ENCODE measurements at places on chromosomes 7 and 10.

- peak; percentile 33 for DNase-seq
Observed at GRCh38 chr10:22148961-22149360, 68.9 kb downstream of the EBLN1 start.

GRCh38 chr10:104090611-104091010, 4.9 kb upstream of the COL17A1 start:
- no peak for DNase-seq

DNA sequence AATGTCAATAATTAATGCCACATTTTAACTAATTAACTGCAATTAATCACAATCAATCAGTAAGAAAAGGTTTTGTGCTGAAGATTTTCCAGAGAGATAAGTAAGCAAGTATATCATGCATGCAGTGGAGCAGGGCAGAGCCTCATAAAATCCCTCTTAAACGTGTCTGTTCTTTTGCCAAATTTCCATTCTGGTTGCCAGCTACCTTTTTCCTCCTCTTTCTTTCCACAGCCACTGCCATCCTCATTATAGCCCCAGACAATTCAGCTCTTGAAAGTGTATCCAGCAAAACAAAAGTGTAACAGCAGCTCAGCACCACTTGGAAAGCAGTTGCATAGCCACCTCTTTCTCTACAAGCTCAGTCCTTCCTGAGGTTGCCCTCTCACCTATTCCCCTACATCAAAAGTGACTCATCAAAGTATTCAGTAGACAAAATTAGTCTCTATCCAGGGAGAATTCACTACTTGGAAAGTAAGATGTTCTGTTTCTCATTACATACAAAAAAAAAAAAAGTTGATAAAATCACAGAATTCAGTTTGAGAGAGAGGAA, 26.9 kb upstream of the EPHB6 start:
- peak; percentile 31 for DNase-seq

- no peak for DNase-seq
Observed at GRCh38 chr7:150842018-150842417, 10.3 kb upstream of the AOC1 start.

GRCh38 chr7:46811529-46811928, 770.4 kb downstream of the TNS3 start:
- peak; percentile 98 for DNase-seq

DNA sequence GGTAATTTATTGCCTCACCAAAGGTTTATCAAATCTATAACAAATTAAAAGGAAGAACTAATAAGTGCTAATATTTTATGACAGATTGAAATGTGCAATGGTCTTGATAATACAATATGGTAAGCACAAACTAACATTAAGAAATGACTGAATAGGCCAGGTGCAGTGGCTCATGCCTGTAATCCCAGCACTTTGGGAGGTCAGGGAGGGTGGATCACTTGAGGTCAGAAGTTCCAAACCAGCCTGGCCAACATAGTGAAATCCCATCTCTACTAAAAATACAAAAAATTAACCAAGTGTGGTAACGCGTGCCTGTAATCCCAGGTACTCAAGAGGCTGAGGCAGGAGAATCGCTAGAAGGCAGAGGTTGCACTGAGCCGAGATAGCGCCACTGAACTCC, 3.5 kb downstream of the MTPAP start:
- DNase-seq, result no peak

DNA sequence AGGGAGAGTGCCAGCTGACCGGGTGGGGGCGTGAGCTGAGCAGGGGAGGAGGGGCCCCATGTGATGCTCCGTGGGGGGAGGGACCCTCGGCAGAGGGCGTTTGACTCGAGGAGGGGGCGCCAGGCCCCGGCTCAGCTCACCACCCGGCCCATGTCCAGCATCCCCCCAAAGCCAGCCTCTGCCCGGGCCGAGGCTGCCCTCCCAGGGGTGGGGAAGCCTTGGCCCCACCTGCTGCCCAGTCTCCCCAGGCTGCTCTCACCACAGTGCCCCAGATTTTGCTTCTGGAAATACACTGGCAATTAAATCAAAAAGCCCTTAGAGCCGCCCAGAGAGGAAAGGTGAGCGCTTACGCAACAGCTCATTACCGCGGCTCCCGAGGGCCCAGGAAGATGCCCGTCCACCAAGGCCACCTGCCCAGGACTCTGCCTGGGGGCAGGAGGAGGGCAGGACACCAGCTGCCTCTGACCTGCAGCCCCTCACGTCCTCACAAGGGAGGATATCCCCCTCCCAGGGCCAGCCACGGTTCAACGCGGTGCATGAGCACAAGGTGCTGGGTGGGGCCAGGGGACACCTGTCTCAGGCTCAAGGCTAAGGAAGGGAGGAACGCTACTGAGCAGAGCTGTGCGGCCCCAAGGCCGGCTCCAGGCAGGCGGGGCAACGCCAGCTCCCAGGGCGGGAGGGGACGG, 70.0 kb upstream of the INPP5A start:
- no peak for DNase-seq

GRCh38 chr7:102279537-102280400, 6.9 kb upstream of the SH2B2 start:
- peak; percentile 51 for DNase-seq

DNA sequence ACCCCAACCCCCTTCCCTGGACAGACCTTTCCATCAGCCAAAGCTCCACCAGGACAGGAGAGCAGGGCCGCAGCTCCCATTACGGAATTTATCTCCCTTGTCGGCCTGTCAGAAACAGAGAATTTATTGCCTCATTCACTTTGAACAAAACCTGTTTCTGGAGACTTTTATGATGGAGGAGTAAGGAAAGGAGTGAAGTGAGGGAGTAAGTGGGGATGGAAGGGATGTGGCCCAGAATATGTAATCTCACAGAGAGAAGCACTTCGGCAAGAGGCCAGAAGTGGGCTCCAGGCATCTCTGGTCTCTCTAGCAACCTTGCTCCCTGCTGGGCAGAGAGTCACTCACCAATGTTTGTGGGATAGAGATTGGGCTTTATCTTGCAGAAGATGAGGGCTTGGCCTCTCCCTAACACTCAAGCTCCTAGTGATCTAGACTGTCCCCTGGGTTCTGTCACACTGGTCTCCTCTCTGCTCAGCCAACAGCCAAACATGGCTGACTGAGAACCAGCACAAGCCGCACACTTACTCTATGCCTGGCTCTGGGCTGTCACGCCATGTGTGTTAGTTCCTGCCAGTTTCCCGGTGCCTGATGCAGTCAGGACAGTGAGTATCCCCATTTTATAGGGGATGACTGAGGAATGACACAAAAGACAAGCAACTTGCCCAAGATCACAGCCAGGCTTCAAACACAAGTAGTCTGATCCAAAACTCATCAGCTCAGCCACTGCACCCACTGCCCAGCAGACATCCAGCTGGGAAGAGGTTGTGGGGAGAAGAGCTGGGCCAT, 149.4 kb upstream of the ZMIZ1 start:
- DNase-seq, result no peak

GRCh38 chr10:88194041-88194887, 330.8 kb downstream of the PTEN start:
- DNase-seq, result peak; percentile 31

GRCh38 chr7:40833888-40834234, 699.1 kb downstream of the SUGCT start:
- peak; percentile 44 for DNase-seq

- DNase-seq, result no peak
Observed at GRCh38 chr7:67402280-67402679, 405.6 kb downstream of the TYW1 start.

GRCh38 chr7:152527610-152528032, 91.8 kb upstream of the KMT2C start:
- peak; percentile 70 for DNase-seq

DNA sequence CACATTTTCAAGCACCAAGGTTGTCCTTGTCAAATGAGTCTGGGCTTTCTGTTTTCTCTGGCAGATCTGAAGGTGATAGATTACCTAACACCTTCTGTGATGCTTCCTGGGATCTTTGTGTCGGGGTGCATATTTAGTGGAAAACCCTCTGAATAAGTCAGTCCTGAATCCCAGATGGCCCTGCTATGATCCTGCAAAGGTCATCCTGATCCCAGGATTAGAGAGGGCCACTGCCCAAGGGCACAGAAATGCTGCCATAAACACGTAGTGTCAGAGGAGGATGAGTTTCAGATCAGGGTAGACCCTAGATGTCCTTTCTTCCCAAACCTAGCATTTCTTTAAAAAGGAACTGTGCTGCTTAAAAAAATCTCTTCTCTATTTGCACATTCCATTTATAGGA, 19.0 kb downstream of the AGR2 start:
- no peak for DNase-seq

- DNase-seq, result no peak
Observed at GRCh38 chr7:155995183-155995612, 182.9 kb upstream of the SHH start.

DNA sequence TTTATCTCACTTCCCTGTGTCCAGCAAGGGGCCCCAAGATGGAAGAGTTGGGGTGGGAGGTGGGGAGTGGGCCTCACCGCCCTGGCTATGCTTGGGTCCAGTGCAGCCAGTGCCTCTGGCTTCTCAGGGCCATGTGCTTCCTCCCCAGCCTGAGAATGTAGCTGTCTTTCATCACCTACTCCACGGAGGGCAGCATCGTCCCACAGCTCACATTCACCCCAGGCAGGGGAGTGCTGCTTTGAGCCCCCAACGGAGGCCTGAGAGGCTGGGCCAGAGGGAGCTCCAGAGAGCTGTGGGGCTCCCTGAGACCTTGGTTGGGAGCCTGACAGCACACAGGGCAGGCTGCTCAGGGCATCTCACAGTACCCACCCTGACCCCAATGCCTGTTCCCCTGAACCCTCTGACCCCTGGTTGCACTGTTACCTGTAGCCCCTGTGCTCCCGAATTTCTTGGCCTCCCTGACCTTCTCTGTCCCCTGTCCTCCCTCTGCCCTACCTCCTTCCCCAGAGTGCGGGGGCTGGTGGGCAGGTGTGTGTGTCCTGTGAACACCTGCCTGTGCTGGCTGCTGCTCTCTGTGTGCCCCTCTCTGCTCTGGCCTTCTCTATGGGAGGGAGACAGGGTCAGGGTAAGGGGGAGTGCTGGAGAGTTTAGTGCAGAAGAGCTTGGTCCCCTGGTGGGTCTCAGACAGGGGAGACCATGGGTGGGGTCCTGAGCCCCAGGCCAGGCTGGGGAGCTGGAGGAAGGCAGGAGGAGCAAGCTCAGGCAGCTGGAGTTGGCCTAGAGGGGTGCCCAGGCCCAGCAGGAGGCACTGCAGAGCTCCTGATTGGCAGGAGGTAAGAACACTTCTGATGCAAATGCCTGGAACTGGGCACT, 19.6 kb upstream of the ZNF488 start:
- DNase-seq, result peak; percentile 18

- DNase-seq, result no peak
Observed at GRCh38 chr7:162632-163297, 29.6 kb upstream of the FAM20C start.

GRCh38 chr10:129626796-129627435, 159.9 kb downstream of the MGMT start:
- peak; percentile 19 for DNase-seq

- DNase-seq, result peak; percentile 11
Observed at GRCh38 chr7:68892236-68892635, 706.0 kb upstream of the AUTS2 start.

GRCh38 chr7:135383525-135384175, 126.3 kb downstream of the CNOT4 start:
- no peak for DNase-seq

- no peak for DNase-seq
Observed at GRCh38 chr10:112926906-112927688, 22.9 kb upstream of the TCF7L2 start.

DNA sequence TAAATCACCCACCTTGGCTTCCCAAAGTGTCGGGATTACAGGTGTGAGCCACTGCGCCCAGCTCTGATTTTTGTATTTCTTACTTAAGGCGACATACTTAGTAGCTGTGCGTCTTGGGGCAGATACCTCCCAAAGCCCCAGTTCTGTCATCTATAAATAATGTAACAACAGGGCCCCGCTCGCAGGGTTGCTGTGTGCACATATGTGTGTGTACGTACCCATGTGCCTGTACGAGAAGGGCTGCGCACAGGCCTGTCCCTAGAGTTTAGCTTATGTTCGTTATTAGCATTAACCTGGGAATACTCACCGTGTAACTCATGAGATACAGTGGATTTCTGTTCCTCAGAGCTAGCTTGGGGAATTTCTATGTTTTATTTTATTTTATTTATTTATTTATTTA, 103.6 kb downstream of the CUX1 start:
- DNase-seq, result no peak

DNA sequence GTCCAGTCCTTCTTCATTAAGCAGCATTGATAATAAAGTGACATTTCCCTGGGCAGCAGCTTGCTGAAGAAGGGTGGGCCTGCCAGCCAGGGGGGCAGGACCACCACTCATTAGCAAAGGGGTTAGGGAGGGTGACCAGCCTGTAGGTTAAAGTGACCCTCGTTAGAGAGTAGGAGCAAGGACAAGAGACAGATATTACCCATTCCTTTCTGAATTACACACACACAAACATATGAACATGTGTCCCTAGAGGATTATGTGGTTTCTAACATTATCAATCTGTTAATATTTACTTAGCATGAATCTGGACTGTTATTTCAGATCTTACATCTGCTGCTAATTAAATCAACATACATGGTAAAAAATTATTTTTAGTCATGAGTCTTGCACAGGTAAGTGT, 88.9 kb downstream of the CTTNBP2 start:
- no peak for DNase-seq

GRCh38 chr7:111274857-111275256, 183.9 kb downstream of the LRRN3 start:
- DNase-seq, result peak; percentile 4

GRCh38 chr7:4270941-4271715, 411.0 kb upstream of the FOXK1 start:
- no peak for DNase-seq

GRCh38 chr7:159115601-159116501, 28.8 kb downstream of the VIPR2 start:
- DNase-seq, result no peak

DNA sequence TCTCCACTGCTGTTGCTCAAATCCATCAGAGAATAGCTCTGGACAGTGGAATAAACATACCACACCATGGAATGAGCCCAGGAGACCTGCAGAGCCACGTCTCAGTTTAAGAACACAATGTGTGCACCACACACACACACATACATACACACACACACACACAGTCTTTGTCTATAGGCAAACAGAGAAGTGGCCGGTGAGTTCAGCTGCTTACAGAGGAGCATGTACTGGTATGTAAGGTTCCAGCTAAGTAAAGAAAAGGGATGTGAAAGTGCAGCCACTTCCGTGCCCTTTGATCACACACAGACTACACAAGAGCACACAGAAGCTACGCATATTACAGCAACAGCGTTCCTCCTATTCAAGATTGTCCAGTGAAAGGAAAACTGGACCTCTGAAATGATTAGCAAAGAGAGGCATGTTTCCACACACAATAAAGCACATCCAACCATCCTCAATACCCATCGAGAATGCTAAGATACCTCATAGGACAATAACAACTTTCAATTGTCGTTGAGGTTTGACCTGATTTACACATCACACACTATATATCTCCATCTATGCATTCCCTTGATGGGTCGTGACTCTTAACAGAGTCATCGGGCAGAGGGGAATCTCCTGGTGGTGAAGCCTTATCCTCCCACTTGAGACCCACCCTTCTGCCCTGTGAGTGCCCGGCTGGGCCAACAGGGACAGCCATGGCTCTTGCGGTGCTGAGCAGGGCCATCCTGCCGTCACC, 23.6 kb downstream of the SLC35B4 start:
- no peak for DNase-seq

GRCh38 chr7:34309116-34309515, 348.9 kb upstream of the NPSR1 start:
- DNase-seq, result no peak

All from fibroblast of mammary gland (primary cell).